ENCODE measurements at places on chromosomes 7 and 10. TPM values are rescaled to one million over a fixed set of nuclear protein-coding genes. Genes with fewer than 3 reads are reported as not detected.

Gene TACR2
- not detected for total RNA-seq

Gene TRIM50
- not detected for total RNA-seq

Gene PIP
- not detected for total RNA-seq

Gene ITIH5
- not detected for total RNA-seq

Gene TMEM273
- total RNA-seq: 17.3 TPM

Gene RASSF4
- total RNA-seq: 1.3 TPM

Gene TNKS2
- 38.4 TPM for total RNA-seq

Gene SGMS1
- total RNA-seq: 13.2 TPM

Gene SPDYE9
- not detected for total RNA-seq

Gene CYP3A4
- not detected for total RNA-seq

Gene SEMA3C
- total RNA-seq: not detected

Gene ICA1
- total RNA-seq: 0.93 TPM

Gene GPR15LG
- not detected for total RNA-seq

Gene LIMK1
- 15.9 TPM for total RNA-seq

Gene INTS1
- total RNA-seq: 88.4 TPM

Gene VPS41
- total RNA-seq: 51.7 TPM

Gene TMEM270
- total RNA-seq: not detected

Gene AEBP1
- 6.0 TPM for total RNA-seq

Gene SPOCK2
- 412 TPM for total RNA-seq

Data from activated naive CD4-positive, alpha-beta T cell treated with anti-CD3 and anti-CD28 coated beads, Interleukin-2, amount 10 ng/mL, durations not matched to agents 5 hours and 36 hours (primary cell).